ENCODE measurements at places on chromosomes 4 and X.

GRCh38 chrX:94743478-94743877 lies 1069.5 kb downstream of the FAM133A start:
- DNase-seq: no peak

- DNase-seq: no peak
Observed at GRCh38 chr4:143337600-143338287, 1.1 kb downstream of the GAB1 start.

GRCh38 chrX:47540754-47541538 lies 20.1 kb upstream of the ARAF start:
- DNase-seq: no peak

- DNase-seq: no peak
Observed at GRCh38 chr4:27149541-27150212, 289.0 kb downstream of the STIM2 start.

DNA sequence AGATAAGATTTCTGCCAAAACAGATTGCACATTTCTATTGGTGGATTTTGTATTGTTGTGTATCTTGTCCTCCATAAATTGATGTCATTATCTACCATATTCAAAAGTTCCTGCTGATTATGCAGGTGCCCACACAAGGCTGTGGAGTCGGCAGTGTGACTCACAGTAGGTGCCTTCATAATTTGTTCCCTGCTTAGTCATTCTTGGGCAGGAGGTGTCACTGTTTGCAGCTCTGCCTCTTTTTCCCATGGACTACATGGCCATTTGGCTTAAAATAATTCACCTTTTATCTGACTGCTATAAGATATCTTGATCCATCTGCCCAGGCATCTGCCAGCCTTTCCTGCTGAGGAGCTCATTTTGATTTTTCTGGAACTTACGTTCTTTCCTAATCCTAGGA lies 33.6 kb upstream of the ENPEP start:
- no peak for DNase-seq

- DNase-seq: no peak
Observed at GRCh38 chr4:142539796-142540482, 306.2 kb downstream of the INPP4B start.
